Endodermal cell (in vitro differentiated cells): ENCODE measurements at places on chromosomes 5 and 9. TPM values are rescaled to one million over a fixed set of nuclear protein-coding genes. Genes with fewer than 3 reads are reported as not detected.

FBXL7 gene
- total RNA-seq = 6.7 to 15.2 TPM (median 12.9 TPM) in 3 replicates

TICAM2 gene
- total RNA-seq = 0.84 to 1.5 TPM (median 1.2 TPM) in 3 replicates

DNA sequence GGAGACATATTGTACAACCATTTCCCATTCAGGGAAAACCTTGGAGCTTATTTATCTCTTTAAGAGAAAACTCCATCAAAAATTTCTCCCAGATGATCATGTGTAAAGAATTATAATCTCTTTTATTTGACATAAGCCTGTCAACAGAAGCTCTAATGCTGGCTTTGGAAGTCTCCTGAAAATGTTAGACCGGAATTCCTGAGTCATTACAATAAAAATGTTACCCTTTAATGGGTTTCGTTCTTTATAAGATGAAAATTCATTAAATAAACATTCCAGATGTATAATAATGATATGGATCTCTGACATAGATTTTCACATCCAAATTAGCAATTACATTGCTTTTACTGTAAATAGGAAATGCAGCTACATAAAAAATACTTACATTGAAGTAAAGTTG lies 1036.4 kb downstream of the EFNA5 start:
- H3K27me3 ChIP-seq = no peaks in the 10 kb centered on the region
- H3K27ac ChIP-seq = no peak overlapping the region
- H3K36me3 ChIP-seq = no peaks in the 10 kb centered on the region

DNA sequence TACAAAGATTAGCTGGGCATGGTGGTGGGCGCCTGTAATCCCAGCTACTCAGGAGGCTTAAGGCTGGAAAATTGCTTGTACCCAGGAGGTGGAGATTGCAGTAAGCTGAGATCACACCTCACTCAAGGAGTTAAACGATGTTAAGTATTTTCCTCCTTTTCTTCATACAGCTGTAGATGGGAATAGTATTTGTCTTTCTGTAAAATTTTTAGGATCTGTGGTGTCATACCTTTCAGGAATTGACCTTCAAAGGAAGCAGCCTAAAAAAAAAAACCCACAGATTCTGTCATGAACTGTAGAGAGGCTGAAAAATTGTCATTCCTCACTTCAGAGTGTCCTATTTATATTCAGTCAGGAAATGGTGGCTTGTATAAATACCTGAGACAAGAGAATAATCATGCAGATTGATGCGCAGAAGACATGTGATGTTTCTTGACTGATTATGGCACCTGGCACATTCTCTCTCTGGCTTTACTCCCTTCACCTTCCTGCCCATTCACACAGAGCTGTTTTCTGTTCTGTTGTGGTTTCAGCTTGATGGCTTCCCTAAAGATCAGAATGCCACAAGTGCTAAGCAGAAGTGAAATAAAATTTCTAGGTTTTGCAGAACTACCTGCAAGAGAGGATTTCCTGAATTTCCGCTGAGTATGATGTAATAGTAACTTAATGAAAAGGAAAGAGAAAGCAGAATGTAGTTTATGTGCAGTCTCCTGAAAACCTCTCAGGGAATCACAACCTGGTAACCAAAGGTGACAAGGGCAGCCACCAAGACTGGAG lies 3.8 kb downstream of the IFNA1 start:
- H3K27me3 ChIP-seq = no peaks in the 10 kb centered on the region
- no peak for DNase-seq
- no peaks in the 10 kb centered on the region for H3K4me1 ChIP-seq
- H3K36me3 ChIP-seq = no peaks in the 10 kb centered on the region

DNA sequence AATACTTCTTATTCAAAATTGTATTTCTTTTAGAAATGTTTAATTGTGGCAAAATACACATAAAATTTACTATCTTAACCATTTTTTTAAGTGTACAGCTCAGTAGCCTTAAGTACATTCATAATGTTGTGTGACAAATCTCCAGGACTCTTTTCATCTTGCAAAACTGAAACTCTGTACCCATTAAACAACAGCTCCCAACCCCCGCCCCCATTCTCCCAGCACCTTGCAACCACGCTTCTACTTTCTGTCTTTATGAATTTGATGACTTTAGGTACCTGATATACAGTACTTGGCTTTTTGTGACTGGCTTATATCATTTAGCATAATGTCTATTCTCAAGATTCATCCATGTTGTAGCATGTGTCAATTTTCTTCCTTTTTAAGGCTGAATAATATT lies 2.8 kb upstream of the IL5 start:
- H3K27me3 ChIP-seq = peaks cover 3% of the 10 kb centered on the region
- H3K4me1 ChIP-seq = no peaks in the 10 kb centered on the region
- H3K4me3 ChIP-seq = no peak overlapping the region

GRCh38 chr9:122819326-122819725 lies 9.1 kb downstream of the PDCL start:
- no peak for DNase-seq
- no peak overlapping the region for H3K4me3 ChIP-seq
- H3K27me3 ChIP-seq = no peaks in the 10 kb centered on the region
- H3K36me3 ChIP-seq = peaks cover 78% of the 10 kb centered on the region
- peaks cover 3% of the 10 kb centered on the region for H3K4me1 ChIP-seq

DNA sequence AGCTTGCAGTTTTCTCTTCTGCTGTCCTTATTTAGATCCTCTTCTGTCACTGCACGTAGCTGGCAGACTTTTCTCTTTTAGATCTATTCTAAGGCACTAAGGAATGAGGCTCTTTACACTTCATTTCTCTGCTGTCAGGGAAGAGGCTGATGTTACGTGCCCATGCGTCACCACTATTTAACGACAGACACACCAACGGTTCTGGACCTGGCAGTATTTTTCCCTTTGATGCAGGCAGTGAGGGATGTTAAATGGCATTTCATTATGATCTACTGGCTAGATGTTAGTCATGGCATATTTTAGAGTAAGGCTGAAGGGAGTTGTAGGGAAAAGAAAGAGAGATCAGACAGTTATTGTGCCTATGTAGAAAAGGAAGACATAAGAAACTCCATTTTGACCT lies 8.2 kb upstream of the CRHBP start:
- H3K27me3 ChIP-seq = no peaks in the 10 kb centered on the region
- no peaks in the 10 kb centered on the region for H3K36me3 ChIP-seq
- peaks cover 9% of the 10 kb centered on the region for H3K4me1 ChIP-seq
- H3K4me3 ChIP-seq = no peak overlapping the region
